ENCODE measurements at places on chromosomes 12 and 14.
A peak's percentile ranks its signal among the peaks of the same experiment; 100 is the strongest.

DNA sequence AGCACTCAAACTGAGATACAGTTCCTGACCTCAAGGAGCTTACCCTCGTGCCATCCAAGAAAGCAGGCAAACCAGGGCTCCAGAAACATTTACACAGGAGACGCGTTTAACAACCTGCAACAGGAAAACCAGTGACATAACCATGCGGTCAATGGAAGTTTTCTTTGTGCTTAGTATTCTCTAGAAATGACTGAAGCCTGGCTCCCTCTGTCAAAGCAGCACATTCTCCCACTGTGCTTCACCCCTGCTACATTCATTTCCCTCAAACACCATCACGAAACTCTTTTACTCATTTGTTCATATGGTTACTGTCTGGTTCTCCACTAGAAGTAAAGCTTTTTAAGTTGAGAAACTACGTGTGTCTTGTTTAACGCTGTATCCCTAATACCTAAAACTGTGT, 161.3 kb upstream of the CCND2 start:
- DNase-seq: no peak

DNA sequence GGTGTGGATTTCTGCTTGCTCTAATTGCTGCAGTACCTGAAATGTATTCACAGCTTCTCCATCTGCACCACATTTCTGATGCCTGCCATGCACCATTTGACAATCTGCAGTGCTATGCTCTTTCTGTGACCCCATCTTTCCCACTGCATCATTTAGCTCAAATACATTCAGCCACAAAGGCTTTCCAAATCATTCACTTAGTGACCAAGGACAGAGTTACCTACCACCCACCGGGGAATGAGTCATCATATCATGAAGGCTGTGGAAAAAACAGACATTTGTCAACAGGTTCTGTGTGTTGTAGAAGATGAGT, 465.5 kb upstream of the ATP2B1 start:
- DNase-seq: no peak

DNA sequence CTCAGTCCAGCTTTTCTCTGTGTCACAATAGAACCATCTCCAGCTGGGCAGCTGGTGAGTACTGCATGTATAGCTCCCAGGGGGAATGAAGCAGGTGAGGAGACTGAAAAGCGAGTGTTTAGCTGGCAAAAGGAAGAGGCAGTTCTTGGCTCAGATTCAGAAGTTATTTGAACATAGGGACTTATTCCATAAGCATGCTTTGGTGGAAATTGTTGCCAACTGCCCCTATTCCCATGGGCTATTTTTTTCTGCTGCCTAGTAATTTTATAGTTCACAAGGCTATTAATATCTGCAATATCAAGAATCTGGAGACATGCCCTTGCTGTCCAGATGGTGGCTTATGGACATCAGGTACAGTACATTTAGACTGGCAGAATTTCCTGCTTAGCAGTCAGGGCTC, 1112.7 kb downstream of the LRFN5 start:
- no peak for DNase-seq

DNA sequence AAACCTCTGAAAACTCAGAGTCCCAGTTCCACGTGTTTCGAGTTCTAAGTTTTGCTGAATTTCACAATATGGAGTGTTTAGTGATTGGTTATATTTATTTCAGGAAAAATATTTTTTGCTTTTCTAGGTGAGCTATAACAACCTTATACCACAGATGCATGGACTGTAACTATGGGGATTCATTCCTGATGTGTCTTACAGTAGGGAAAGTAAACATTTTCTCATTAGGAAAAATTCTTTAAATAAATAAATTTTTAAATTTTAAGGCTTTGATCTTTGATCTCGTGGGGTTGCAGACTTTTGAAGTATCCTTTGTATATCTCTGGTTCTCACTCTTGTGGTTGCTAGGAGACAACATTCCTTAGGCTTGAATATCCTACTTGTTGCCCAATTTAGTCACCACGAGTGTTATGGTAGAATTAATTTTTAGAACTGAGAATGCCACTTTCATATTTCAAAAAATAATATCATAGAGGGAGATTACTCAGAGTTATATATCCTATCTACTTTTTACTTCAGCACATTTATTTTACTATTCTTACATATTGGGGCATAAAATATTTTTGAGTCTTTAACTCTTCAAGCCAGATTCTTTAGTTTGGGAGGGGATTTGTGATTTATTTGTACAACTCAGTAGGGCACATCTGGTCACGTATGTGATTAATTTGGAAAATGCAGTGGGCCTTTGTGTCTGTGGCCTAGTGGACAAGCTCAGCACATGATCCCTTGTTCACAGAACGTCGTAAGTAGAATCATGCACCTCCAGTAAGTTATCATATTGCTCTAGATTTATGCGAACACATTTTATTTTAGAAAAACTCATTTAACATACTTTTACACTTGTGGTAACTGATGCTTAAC, 224.0 kb downstream of the TTC6 start:
- peak; percentile 50 for DNase-seq

- DNase-seq: no peak
Measured at GRCh38 chr14:92886337-92886736, 36.6 kb upstream of the CHGA start.

Measured in GM04503 (cell line).